Activated B cell treated with CpG ODN at 0.5 μM for 24 hours (primary cell): ENCODE measurements at places on chromosomes 13 and 19.

DNA sequence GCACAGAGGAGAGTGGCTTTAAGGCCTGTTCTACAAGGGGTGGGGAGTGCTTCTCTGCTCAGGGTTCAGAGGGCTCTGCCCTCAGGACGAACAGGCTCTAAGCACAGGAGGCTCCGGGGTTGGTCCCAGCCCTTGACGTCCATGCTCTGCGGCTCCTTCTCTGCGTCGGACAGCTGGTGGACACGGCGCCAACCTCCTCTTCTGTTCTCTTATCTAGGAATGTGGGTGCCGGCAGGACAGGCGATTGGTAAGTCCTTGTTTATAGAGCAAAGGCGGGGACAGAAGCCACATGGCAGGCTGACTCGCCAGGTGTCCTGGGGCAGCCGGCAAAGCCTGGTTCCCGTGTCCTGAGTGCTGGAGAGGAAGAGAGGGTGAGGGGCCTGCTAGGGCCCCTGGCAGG lies 8.4 kb upstream of the RPS15 start:
- DNase-seq, result no peak

- DNase-seq, result no peak
Observed at GRCh38 chr13:91716436-91717065, 318.1 kb downstream of the GPC5 start.

GRCh38 chr19:19997656-19998268 lies 41.5 kb downstream of the ZNF682 start:
- peak; percentile 29 for DNase-seq

- DNase-seq, result no peak
Observed at GRCh38 chr13:71067165-71067815, 799.7 kb downstream of the DACH1 start.

GRCh38 chr13:61778531-61778930 lies 362.9 kb upstream of the PCDH20 start:
- DNase-seq, result no peak

- DNase-seq, result no peak
Observed at GRCh38 chr13:110281736-110282135, 25.2 kb downstream of the COL4A1 start.

DNA sequence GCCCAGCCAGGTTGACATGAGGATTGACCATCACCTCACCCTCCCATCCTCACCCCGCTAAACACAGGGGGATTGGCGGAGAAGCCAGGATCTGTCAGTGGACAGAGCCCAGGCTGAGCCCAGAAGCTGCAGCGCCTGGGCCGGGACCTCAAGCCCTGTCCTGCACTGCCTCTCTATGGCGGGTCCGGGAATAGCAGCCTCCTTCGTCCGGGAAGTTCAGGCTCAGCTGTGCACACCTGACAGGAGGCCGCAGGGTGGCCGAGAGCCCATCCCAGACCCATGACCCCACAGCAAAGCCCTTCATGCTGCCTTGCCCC lies 67.8 kb downstream of the SPACA7 start:
- no peak for DNase-seq

DNA sequence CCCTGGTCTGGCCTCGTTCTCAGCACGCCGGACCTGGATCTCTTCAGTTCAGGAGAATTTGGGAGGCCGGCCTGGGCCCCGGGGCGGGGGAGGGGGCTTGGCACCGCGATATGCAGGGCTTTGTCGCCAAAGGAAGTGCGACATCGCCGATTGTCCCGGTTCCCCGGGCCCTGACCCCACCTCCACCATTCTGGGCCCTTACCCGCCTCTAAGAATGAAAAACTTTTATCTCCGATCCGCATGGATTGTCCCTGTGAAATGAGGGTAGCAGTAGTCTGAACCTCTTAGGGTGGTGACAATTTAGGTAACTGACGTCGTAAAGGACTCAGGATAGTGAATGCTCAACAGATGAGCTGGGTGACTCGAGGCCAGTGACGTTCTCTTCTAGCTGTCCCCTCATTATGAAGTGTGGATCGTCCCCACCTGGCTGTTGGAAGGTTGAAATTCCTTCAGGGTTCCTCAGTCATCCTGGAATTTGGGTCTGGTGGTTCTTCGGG lies 650 bp downstream of the DDA1 start:
- no peak for DNase-seq

GRCh38 chr13:50711131-50711815 lies 132.2 kb downstream of the DLEU7 start:
- no peak for DNase-seq

- no peak for DNase-seq
Observed at GRCh38 chr19:53007606-53008005, 6.1 kb upstream of the ERVV-1 start.

DNA sequence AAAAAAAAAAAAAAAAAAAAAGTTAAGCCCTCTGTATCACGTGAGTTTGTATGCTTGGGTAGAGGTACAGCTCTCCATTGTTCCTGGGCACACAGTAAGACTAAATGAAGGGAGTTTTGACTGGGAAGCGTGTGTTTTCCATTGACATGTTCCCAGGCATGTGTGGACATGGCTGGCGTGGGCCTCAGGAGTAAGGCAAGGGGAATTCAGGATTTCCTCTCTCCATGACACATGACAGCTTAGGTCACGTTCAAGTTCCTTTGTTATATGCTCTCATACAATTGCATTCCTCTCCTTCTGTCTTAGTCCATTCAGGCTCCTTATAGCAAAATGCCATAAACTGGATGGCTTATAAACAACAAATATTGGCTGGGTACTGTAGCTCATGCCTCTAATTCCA lies 17.1 kb upstream of the MAP3K10 start:
- no peak for DNase-seq

- DNase-seq, result no peak
Observed at GRCh38 chr13:73782450-73783449, 351.5 kb downstream of the KLF12 start.

DNA sequence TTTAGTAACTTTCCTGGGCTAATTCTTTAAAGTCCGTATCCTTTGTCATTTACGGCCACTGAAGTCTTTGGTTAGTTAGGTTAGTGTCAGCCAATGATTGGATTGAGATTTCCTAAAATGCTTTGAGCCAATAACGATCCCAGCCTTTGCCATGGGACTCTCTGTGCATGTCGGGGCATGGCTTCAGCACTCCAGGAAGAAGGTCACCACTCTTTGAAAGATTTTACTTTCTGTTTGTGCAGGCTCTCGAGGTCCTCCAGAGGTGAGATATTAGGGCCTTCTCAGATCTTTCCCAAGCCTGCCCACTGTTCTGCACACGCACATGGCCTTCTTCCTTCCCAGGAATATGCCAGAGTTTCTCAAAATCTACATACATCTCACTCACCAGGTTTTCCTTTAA lies 153.7 kb upstream of the ARGLU1 start:
- no peak for DNase-seq

DNA sequence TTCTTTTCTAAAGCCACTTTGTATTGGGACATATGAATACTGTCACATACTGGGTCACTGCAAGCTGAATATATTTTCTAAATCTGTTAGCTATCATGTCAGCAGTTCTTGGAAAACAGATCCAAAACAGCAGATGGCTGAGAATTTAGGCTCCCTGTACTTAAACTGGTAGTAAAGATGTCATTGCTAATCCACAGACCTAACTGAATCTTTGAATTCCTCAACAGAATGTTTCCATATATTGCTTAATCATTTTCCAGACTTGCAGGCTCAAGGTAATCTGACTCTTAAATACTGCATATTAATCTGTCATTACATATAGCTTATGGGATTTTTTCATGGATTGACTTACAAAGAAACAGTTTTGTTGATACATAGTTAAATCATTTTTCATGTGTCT lies 639.0 kb upstream of the KLHL1 start:
- no peak for DNase-seq

GRCh38 chr13:111064661-111065060 lies 50.4 kb upstream of the ARHGEF7 start:
- DNase-seq, result no peak

DNA sequence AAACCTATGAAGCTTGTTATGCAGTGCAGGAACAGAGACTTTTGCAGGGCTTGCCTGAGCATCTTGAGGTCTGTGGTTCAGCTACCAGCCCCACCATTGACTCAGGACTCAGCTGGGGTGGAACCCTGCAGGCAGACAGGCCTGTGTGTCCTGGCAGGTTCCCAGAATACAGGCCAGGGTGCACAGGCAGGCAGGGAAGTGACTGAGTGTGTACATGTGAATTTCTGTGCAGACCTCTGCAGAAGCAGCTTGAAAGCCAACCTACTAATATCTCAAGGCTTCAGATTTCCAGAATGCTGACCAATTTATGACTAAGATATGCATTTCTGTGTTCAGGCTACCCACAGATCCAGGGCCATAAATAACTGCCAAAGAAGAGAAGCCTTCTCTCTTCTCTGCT lies 254.4 kb downstream of the DLEU7 start:
- DNase-seq, result no peak

DNA sequence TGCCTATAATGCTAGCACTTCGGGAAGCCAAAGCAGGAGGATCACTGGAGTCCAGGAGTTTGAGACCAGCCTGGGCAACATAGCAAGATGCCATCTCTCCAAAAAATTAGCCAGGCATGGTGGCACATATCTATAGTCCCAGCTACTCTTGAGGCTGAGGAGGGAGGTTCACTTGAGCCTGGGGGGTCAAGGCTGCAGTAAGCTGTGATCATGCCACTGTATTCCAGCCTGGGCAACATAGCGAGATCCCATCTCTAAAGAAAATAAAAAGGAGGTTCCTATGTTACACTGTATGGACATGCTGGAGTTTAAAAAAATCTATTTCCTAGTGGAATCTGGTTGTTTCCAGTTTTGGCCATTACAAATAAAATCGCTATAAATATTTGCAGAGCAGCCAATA lies 2.6 kb downstream of the CAB39L start:
- DNase-seq, result no peak

GRCh38 chr13:29266261-29266660 lies 329.2 kb downstream of the SLC7A1 start:
- no peak for DNase-seq

DNA sequence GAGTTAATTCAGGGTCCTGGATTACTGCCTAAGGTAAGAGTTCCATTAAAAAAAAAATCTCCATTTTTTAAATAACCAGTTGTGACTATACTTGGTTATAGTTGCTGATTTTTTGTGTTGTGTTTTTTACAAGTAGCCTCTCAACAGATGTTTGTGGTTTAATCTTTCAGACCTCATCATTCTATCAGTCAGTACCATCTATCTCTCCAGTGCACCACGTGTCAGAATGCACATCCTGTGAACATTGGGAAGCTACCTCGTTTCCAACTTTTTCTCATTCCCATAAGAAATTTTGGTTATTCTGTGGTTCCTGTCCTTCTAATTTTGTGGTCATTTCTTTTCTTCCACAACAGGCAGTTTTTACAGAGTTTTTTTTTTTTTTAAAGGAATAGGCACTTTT lies 39.2 kb downstream of the WDFY2 start:
- no peak for DNase-seq

DNA sequence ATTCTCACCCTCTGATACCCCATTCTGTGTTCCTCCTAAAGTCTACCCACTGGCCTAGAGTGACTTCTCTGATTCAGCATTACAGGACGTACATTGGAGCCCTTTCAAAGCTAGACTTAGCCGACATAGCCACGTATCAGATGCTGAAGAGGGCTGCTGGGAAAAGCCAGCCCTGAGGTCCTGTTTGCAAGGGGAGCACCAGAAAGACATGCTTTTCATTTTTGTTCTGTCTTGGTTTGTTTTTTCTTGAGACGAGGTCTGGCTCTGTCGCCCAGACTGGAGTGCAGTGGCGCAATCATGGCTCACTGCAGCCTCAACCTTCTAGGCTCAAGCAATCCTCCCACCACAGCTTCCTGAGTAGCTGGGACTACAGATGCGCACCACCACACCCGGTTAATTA lies 6.3 kb upstream of the ZSWIM4 start:
- DNase-seq, result no peak

GRCh38 chr13:110010404-110011138 lies 224.2 kb upstream of the IRS2 start:
- DNase-seq, result no peak

- no peak for DNase-seq
Observed at GRCh38 chr19:35388277-35389054, 17.6 kb downstream of the GPR42 start.

- DNase-seq, result no peak
Observed at GRCh38 chr19:10450853-10451609, 30.7 kb downstream of the PDE4A start.

- no peak for DNase-seq
Observed at GRCh38 chr13:113050734-113051431, 54.7 kb upstream of the F7 start.

- no peak for DNase-seq
Observed at GRCh38 chr13:97696921-97697320, 256.6 kb upstream of the IPO5 start.

DNA sequence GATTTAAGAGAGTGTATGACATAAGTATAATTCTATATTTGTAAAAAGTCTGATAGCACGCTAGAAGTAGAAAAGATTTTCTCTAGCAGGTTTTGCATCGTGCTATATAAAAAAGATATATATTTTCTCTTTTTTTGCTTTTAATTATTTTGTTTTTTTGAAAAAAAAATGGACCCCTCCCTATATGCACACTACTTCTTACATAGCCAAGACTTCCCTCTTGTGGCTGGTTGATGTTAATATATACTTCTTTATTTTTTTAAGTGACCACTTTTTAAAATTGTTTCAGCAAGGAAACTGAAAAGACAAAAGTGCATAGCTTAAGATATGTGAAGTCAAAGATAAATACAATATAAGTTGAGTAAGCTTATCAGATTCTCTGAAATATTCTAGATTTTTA lies 1202.8 kb downstream of the DIAPH3 start:
- DNase-seq, result no peak

DNA sequence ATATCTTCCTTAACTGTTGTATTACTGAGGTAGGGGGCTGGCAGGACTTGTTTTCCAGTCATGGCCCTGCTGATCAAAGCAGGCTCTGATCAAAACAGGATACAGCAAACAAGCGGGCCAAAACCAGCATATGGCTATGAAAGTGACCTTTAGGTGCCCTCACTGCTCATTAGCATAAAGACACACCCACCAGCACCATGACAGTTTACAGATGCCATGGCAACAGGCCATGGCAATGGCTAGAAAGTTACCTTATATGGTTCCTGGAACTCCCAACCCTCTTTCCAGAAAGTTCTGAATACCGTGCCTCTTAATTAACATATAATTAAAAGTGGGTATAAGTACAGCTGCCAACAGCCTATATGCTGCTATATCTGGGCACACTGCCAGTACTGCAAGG lies 551.4 kb upstream of the SGCG start:
- DNase-seq, result no peak

GRCh38 chr13:53408847-53409568 lies 380.4 kb downstream of the OLFM4 start:
- no peak for DNase-seq

- no peak for DNase-seq
Observed at GRCh38 chr19:10418235-10418484, 2.2 kb upstream of the PDE4A start.

DNA sequence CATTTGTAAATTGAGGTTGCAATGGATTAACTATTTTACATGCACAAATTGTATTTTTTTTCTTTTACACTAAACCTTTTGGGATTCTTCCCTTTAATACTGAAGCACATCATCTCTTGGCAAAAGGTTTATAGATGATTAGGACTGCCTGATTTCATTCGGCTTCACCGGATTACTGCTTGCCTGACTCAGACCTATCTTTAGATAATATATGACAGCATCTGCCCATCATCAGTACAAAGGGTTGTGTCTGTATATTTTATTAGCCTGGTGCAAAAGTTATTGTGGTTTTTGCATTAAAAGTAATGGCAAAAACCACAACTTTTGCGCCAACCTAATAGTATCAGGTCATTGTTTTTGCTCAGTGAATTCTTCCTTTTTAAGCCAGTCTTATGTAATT lies 316.2 kb upstream of the HTR2A start:
- DNase-seq, result no peak
